ENCODE measurements at places on chromosomes 16 and 17.

DNA sequence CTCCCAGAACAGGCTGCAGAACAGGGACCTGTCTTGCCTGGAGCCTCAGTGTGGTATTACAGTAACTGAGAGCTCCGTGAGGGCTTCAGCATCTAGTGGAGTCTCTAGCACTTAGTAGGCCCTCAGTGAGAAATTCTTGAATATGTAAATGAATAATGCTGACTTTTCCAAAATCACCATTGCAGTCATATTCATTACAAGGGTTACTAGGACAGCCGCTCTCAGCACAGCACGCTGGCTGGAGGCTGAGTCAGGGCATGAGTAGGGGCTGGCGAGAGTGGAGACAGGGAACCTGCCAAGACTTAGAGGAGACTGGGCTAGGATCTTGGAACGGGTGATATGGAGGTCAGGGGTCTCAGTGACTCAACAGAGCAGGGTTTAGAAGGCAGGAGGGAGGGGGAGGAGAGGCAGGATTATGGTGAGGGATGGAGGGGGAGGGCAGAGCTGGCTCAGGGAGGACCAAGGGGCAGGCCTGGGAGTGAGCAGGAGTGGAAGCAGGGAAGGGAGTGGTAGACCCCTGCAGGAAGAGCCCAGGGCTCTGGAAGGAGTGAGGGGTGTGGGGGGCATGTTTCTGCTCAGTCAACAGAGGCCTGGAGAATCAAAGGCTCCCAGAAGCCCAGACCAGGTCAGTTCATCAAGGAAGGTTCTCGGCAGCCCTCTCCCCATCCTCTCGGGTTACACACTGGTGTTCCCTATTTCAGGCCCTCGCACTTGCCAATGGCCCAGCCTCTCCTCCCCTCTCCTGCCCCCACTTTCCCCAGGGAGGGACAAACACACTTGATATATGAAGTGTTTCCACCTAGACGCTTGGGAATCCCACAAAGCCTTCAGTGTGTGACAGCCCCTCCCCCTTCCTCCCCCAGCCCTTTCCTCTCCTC lies 42.3 kb downstream of the FZD2 start:
- no peak for DNase-seq

DNA sequence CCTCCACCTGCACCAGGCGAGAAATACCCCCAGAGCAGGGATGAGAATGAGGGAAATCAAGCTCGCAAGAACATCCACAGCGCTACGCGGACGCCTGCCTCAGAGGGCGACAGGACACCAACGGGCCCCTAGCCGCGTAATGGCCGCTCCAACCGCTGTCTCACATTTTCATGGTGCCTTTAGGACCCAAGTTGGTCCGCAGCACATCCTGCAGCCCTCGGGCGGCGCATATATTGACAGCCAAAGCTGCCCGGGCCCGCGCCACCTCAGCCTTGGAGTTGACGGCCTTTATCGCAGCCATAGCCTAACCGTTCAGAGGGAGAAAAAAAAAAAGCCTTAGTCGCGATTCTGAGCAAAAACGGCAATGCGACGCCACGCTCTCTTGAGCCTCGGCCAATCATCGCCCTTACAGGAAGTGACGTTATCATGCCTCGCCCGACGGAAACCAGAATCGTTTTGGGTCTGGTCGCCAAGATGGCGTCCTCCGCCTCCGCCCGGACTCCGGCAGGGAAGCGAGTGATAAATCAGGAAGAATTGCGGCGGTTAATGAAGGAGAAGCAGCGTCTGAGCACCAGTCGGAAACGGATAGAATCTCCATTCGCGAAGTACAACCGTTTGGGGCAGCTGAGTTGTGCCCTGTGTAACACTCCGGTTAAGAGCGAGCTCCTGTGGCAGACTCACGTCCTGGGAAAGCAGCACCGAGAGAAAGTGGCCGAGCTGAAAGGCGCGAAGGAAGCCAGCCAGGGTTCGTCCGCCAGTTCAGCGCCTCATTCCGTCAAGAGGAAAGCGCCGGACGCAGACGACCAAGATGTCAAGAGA lies at the start of the genes CCT6B and ZNF830:
CCT6B (minus strand) TSS at position 368 of the 819 bp plus-strand sequence; CDS start at position 301, 67 bp downstream.
ZNF830 (plus strand) TSS at position 448 of the 819 bp plus-strand sequence; CDS start at position 475, 27 bp downstream.
- DNase-seq: peak; percentile 84

GRCh38 chr16:65307286-65307685 lies 185.4 kb upstream of the CDH11 start:
- no peak for DNase-seq

- no peak for DNase-seq
Observed at GRCh38 chr16:704552-705380, 835 bp downstream of the FBXL16 start.

DNA sequence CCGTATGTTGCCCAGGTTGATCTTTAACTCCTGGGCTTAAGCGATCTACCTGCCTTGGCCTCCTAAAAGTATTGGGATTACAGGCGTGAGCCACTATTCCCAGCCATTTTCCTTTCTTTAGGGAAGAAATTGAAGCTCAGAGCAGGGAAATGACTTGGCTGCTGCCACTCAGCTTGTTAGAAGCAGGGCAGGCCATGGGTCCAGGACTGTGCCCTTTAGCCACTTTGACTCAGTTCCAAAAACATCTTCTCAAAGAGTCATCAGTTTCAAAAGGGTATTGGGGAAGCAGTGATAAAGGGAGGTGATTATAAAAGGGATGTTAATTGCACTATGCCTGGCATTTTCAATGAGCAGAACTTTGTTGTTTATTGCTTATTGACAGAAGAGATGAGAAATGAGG lies 402.8 kb downstream of the SNX29 start:
- DNase-seq: no peak

DNA sequence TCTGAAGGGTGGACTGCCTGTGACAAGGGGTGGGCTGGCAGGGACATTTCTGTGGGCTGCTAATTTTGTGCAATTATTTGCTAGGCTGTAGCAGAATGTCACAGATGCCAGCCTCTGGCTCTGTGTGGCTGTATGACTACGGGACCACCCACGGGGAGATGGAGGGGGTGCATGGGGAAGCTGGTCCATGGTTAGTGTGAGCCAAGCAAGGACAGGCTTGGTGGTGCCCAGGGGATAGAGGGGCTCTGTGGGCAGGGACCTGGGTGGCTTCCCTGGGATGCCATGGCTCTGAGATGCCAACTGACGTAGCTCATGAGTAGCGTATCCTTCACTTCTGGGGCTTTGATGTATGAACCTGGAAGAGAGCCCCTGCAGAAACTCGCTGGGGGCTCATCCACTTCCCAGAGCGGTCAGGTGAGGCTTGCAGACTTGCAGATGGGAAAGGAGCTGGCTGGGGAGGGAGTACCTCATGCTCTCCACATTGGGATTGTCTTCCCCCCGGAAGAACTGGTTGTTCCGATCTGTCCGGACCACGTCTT lies 87.2 kb downstream of the TBC1D16 start:
- no peak for DNase-seq

GRCh38 chr17:69539781-69540319 lies 125.4 kb downstream of the MAP2K6 start:
- no peak for DNase-seq

- no peak for DNase-seq
Observed at GRCh38 chr17:31144836-31145235, 50.1 kb downstream of the NF1 start.

GRCh38 chr16:63702981-63703590 lies 1418.8 kb downstream of the CDH11 start:
- DNase-seq: no peak

DNA sequence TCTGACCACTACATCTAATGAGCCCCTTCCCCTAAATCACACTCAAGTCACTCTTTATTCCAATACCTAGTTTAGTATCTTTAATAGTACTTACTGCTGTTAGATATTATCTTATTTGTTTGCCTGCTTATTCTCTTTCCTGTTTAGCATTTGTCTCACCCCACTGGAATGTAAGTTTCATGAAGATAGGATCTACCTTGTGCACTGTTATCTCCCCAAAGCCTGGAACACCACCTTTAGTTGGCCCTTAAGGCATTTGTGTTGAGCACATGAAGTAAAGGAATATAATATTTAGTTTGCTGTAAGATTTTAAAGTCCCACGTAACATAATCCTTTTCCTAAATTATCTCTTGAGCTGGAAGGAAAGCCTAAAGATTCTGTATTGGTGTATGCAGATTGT lies 50.2 kb downstream of the VPS35L start:
- DNase-seq: no peak

Measured in hypothalamus (tissue), 51 donors.